Prostate gland (tissue), 2 donors: ENCODE measurements at places on chromosomes 2 and 18. TPM values are rescaled to one million over a fixed set of nuclear protein-coding genes. Genes with fewer than 3 reads are reported as not detected.

GRCh38 chr2:47528874-47529273, 125.9 kb downstream of the MSH2 start:
- no peaks in the 10 kb centered on the region for H3K36me3 ChIP-seq
- DNase-seq, result no peak
- H3K4me3 ChIP-seq, result no peak overlapping the region
- H3K27me3 ChIP-seq, result no peaks in the 10 kb centered on the region
- H3K4me1 ChIP-seq, result no peaks in the 10 kb centered on the region

GRCh38 chr18:27005589-27005988, 140.1 kb upstream of the AQP4 start:
- no peaks in the 10 kb centered on the region for H3K27me3 ChIP-seq
- H3K4me3 ChIP-seq, result no peak overlapping the region
- no peak for DNase-seq
- no peaks in the 10 kb centered on the region for H3K36me3 ChIP-seq

DNA sequence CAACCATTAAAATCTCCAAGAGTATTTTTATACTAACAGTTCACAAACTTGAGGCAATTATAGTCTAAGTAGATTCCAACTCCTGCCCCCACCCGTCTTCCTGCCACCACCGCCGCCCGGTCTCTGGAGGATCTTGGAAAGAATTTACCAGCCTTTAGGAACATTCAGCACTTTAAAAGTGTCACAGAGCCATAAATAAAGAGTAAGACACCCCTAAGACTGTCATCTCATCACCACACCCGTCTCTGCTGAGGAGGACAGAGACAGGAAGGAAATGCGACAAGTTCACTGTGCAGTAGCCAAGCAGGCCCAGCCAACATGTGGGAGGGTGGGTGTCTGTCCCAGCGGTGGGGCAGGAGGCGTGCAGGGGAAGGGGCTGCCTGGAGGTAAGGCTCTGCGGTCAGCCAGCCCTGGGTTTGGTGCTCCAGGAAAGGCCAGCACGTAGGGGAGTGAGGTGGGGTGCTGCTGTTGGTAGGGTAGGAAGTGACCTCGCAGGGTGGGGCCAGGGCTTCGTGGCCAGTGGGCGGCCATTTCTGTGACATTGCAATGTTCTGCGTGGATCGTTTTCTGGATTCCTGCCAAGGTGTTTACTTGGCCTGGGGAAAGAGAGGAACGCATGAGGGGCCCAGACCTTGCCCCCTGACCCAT, 111.6 kb downstream of the FAM210A start:
- H3K4me1 ChIP-seq, result no peaks in the 10 kb centered on the region
- H3K27ac ChIP-seq, result no peak overlapping the region
- H3K27me3 ChIP-seq, result no peaks in the 10 kb centered on the region
- no peaks in the 10 kb centered on the region for H3K36me3 ChIP-seq
- no peak overlapping the region for H3K4me3 ChIP-seq

- H3K27ac ChIP-seq, result no peak overlapping the region
- H3K4me3 ChIP-seq, result no peak overlapping the region
- DNase-seq, result no peak
- H3K27me3 ChIP-seq, result no peaks in the 10 kb centered on the region
- no peaks in the 10 kb centered on the region for H3K4me1 ChIP-seq
Observed at GRCh38 chr18:33291539-33291938, 149.0 kb downstream of the CCDC178 start.

- H3K4me1 ChIP-seq, result no peaks in the 10 kb centered on the region
- H3K27ac ChIP-seq, result no peak overlapping the region
- no peak for DNase-seq
Observed at GRCh38 chr2:238122287-238123217, 15.9 kb upstream of the KLHL30 start.

DNA sequence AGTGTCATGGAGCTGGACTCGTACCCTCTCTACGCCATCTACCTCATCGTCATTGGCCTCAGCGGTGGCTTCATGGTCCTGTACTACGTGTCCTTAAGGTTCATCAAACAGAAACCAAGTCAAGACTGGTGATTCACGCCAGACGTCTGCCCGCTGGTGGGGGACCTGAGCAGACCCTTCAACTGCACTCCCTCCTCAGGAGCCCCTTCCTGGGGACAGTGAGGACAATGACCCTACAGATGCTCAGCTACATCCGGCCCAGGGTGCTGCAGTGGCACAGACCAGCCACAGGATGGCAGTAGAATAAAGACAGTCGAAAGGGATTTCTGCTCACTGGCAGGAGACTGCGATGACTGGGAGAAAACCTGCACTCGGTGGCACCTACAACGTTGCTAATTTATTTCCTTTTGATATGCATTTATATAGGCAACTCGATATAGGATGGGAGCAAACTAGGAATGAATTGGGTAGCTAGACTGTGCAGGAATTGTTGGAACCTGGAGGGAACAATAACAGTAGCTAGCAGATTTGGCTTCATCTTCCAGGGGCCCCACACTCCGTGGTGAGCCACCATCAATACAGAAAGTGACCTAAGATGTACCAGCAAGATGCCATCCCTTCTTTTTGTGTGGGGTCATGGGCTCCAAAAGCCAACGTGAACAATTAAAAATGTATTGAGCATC, 39.2 kb downstream of the ABCG8 start:
- peak; percentile 56 for DNase-seq
- no peaks in the 10 kb centered on the region for H3K4me1 ChIP-seq
- H3K36me3 ChIP-seq, result no peaks in the 10 kb centered on the region
- no peak overlapping the region for H3K27ac ChIP-seq
- no peak overlapping the region for H3K4me3 ChIP-seq
- no peaks in the 10 kb centered on the region for H3K27me3 ChIP-seq

CCDC121 gene
- total RNA-seq, result 6.2 TPM

FLACC1 gene
- 0.27 TPM for total RNA-seq

NYAP2 gene
- total RNA-seq, result not detected

C1GALT1C1L gene
- total RNA-seq, result 2.3 TPM
